ENCODE measurements at places on chromosomes 4 and X. TPM values are rescaled to one million over a fixed set of nuclear protein-coding genes. Genes with fewer than 3 reads are reported as not detected.

PCYT1B gene
- 0.89 TPM for total RNA-seq

SSR4 gene
- total RNA-seq, result 155 TPM

NXF2B gene
- total RNA-seq, result not detected

SATL1 gene
- total RNA-seq, result not detected

PDLIM5 gene
- 36.5 TPM for total RNA-seq

DEFB131A gene
- not detected for total RNA-seq

BANK1 gene
- 1.5 TPM for total RNA-seq

ATP1B4 gene
- total RNA-seq, result not detected

GPC3 gene
- 0.44 TPM for total RNA-seq

GRCh38 chr4:47383829-47384427, 79.6 kb downstream of the COMMD8 start:
- H3K27me3 ChIP-seq, result peaks cover 2% of the 10 kb centered on the region
- no peaks in the 10 kb centered on the region for H3K4me1 ChIP-seq
- H3K36me3 ChIP-seq, result no peaks in the 10 kb centered on the region
- no peak overlapping the region for H3K27ac ChIP-seq
- H3K4me3 ChIP-seq, result no peak overlapping the region

DNA sequence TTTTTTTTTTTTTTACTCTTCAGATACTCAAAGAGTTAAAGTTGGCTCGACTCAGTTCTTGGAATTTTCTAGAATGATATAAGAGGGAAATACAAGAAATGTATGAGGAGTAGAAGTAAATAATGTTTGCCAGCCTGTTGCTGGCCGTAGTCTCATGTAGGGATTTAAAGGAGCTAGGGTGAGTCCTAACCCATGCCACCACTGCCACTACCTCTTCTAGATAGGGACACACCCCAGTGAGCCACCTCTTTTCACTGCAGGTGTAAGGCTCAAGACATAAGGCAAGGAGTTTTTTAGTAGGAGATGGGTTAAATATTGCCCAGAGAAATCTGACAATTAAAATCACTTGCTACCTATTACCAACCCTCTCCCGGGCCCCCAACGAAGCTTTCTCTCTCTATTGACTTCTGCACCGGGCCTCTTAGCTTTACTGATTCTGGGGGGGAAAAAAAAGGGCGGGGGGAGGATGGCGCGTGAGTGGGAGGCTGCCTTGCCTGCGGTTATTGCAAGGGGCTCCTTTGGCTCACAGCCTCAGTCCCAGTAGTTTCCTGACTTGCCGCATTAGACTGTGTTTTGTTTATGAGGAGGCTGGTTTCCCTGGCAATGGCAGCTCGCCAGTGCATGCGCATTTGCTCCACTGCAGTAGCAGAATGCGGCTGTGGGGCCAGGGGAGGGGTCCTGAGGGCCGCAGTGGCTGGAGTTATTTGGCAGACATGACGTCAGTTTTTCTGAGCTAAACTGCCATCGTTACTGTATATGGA, 3.0 kb downstream of the LINC00632 start:
- no peak for DNase-seq
- H3K27ac ChIP-seq, result no peak overlapping the region
- no peaks in the 10 kb centered on the region for H3K4me1 ChIP-seq
- H3K4me3 ChIP-seq, result no peak overlapping the region

DNA sequence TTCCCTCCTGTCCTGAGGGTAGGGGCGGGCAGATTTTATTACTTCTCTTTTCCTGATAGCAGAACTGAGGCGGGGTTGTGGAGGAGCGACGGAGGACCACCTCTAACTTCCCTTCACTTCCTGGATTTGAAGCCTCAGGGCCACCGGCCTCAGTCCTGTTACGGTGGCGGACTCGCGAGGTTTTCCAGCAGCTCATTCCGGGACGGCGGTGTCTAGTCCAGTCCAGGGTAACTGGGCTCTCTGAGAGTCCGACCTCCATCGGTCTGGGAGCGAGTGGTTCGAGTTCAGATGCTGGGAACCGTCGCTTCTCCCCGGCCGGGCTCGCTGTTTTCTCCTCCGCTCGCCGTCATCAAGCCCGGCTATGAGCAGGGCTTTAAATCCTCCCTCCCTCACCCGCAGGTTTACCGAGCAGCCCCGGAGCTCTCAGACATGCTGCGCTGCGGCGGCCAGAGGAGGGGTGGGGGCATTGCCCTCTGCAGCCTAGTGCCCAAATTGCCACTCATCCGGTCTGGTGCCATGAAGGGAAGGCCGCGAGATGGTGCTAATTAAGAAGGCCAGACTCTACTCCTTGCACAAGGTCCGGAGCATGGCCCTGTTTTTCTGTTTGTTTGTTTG, 23.3 kb downstream of the HAND2 start:
- H3K27me3 ChIP-seq, result peaks cover 44% of the 10 kb centered on the region
- peaks cover 26% of the 10 kb centered on the region for H3K4me1 ChIP-seq
- no peak for DNase-seq
- H3K4me3 ChIP-seq, result no peak overlapping the region
- no peak overlapping the region for H3K27ac ChIP-seq

DNA sequence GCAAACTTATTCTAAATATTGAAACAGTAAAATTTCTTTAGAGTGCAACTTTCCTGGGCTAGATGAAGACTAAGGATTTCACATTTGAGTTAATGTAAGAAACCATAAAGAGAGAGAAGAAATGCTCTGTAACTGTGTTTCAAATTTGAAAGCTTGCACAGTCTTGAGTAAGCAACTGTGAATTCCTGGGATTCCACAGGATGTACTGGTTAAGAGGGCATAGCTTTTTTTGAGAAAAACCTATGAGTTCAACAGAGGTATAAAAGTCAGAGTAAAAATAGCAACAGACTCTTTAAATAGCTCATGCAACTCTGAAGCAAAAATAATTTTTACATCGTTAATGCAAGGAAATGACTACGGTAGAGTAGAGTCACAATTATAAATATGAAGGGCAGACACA, 25.5 kb downstream of the ZNF330 start:
- no peak overlapping the region for H3K4me3 ChIP-seq
- no peaks in the 10 kb centered on the region for H3K4me1 ChIP-seq
- no peaks in the 10 kb centered on the region for H3K27me3 ChIP-seq
- no peaks in the 10 kb centered on the region for H3K36me3 ChIP-seq

- no peaks in the 10 kb centered on the region for H3K36me3 ChIP-seq
- no peaks in the 10 kb centered on the region for H3K27me3 ChIP-seq
- H3K27ac ChIP-seq, result no peak overlapping the region
- H3K4me1 ChIP-seq, result no peaks in the 10 kb centered on the region
- no peak overlapping the region for H3K4me3 ChIP-seq
- DNase-seq, result no peak
Observed at GRCh38 chr4:12360391-12360790, 931.7 kb upstream of the HS3ST1 start.

GRCh38 chr4:89438102-89438831, 130.7 kb upstream of the GPRIN3 start:
- no peaks in the 10 kb centered on the region for H3K36me3 ChIP-seq
- H3K27ac ChIP-seq, result no peak overlapping the region
- H3K27me3 ChIP-seq, result peaks cover under 1% of the 10 kb centered on the region

- H3K27ac ChIP-seq, result no peak overlapping the region
- H3K27me3 ChIP-seq, result peaks cover 42% of the 10 kb centered on the region
- no peak for DNase-seq
- peaks cover 35% of the 10 kb centered on the region for H3K4me1 ChIP-seq
- no peak overlapping the region for H3K4me3 ChIP-seq
Observed at GRCh38 chr4:4862665-4863482, 3.4 kb downstream of the MSX1 start.

DNA sequence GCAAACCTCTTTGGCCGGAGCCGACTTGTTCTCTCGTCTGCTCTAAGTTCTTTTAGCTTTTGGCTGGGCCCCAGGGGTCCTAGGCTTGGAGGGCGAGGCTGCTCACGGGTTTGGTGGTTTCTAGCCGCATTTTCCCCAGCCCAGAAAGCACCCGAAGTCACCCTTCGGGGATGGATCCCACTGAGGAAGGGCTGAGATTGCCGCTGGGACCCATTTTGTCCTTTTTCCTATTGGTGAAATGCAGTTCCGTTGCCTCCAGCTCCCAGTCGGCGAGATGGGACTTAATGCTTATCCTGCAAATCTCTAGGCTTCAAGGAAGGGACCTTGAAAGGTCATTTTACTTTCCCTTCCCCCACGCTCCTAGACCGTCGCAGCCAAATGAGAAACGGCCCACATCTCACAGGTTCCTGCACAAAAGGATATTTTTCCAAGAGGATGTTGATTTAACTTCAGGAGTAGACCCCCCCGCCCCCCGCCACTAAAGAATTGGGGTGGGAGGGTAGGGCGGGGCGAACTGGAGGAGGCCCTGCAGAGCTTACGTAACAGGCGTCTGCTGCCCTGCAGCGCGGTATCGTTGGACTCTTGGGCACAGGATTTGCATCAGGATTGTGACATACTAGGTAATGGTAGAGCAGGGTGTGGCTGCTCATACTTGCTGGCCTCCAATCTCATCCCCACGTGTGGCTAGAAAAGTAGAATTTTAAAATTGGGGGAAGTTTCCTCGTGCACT, 564 bp downstream of the PGK1 start:
- DNase-seq, result peak; percentile 48
- peak overlapping the region; percentile 94 for H3K4me3 ChIP-seq
- peak overlapping the region; percentile 93 for H3K27ac ChIP-seq
- H3K27me3 ChIP-seq, result no peaks in the 10 kb centered on the region
- no peaks in the 10 kb centered on the region for H3K36me3 ChIP-seq
- H3K4me1 ChIP-seq, result peaks cover 45% of the 10 kb centered on the region

GRCh38 chr4:174449152-174449551, 73.1 kb downstream of the HPGD start:
- no peaks in the 10 kb centered on the region for H3K36me3 ChIP-seq
- H3K4me1 ChIP-seq, result no peaks in the 10 kb centered on the region
- DNase-seq, result no peak

All from CD4-positive, CD25-positive, alpha-beta regulatory T cell (primary cell).